Parietal lobe (tissue), 2 donors: ENCODE measurements at places on chromosomes 7 and 10. TPM values are rescaled to one million over a fixed set of nuclear protein-coding genes. Genes with fewer than 3 reads are reported as not detected.

Gene RBP4
- 5.6 TPM for total RNA-seq

Gene DNAH11
- 3.8 TPM for total RNA-seq

Gene ZNF736
- 81.1 TPM for total RNA-seq

Gene CDHR3
- 28.8 TPM for total RNA-seq

Gene LGI1
- total RNA-seq, result 60.7 TPM

Gene BTAF1
- total RNA-seq, result 114 TPM

Gene EPO
- total RNA-seq, result not detected

Gene TMEM225B
- not detected for total RNA-seq

Gene GATA3
- not detected for total RNA-seq

Gene ETV1
- 68.2 TPM for total RNA-seq

Gene SPDYE1
- total RNA-seq, result not detected

Gene TNS3
- total RNA-seq, result 12.5 TPM

Gene HEPACAM2
- not detected for total RNA-seq

Gene NUTM2D
- total RNA-seq, result 11.9 TPM

Gene ADAP1
- 30.4 TPM for total RNA-seq

Gene GIMAP4
- 3.4 TPM for total RNA-seq
